ENCODE measurements at places on chromosomes 11 and 22.

DNA sequence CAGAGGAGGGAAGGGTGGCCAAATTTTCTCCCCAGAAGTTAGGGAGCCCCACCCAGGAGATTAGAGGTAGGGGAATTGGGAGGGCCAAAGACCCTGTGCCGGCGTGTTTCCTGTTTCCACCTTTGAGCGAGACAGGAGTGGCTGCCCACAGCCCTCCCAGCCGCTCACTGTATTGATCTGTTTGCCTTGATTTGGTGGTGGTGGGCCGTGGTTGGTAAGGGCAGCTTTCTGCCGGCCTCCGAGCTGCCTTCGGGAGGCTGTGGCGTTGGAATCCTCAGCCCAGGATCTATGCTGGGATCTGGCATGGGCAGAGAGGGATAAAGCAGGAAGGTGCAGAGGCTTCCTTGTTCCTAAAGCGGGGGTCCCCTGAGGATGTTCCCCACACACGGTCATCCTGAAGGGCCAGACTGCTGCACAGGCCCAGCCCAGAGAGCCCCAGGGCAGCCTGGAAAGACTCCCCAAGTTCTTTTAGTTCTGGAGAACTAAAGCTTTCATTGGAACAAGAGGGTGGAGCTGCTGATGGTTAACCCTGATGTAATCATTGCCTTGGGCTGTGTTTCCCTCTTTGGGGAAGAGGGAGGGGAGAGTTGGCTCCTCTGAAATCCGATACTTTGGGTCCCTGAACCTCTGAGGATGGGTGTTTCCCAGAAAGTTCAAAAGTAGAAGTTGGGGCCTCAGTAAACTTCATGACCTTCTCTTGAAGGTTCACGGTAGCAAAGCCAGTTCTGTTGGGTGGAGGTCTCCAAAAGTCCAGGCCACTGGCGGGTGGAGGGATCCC, 7.2 kb downstream of the FAM83F start:
- no peak for DNase-seq

GRCh38 chr11:119474682-119475596, 52.0 kb upstream of the THY1 start:
- DNase-seq, result peak; percentile 91

GRCh38 chr11:120121914-120122473, 15.9 kb downstream of the TRIM29 start:
- DNase-seq, result no peak

GRCh38 chr11:60085909-60086308, 2.6 kb upstream of the MS4A2 start:
- DNase-seq, result no peak

- no peak for DNase-seq
These were observed 30.8 kb downstream of the MRTFA start for GRCh38 chr22:40605761-40606160.

DNA sequence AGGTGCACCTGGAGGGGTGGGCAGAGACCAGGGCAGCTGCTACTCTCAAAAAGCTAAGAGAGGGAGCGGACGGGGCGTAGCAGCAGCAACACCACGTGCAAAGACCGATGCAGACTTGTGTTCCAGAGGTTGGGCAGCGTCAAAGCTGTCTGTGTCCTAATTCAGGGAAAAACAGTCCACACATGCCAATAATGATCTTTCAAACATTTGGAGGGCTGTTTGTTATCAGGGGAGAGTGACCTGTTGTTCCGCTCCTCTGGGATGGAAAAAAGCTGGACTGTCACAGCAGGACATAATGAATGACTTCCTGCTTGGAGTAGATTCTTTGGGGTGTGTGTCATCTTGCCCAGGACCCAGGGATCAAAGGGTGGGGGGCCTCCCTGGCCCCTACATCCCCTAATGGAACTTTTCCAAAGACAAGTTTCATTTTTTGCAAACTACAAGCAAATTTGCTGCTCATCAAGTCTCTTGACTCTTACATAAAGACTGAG, 6.2 kb upstream of the FBLN1 start:
- DNase-seq, result no peak

GRCh38 chr11:100808904-100809491, 121.9 kb downstream of the ARHGAP42 start:
- DNase-seq, result no peak

- DNase-seq, result no peak
These were observed 53.7 kb downstream of the DSCAML1 start for GRCh38 chr11:117743121-117743815.

DNA sequence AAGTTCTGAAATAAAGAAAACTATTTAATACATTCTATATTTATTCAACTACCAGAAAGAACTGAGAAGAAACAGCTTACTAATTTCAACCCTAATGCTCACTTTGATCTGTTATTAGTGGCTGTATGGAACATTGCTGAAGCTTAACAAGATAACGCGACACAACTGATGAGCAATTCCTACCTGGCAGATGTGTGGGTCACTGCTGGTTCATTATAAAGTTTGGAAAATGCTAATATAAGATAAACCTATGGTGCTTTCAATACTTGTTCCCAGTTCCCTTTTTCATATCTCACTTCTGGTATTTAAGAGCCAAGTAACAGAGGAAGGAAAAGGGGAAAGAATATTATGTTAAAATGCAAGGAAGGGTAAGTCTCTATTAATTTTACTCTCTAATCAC, 10.5 kb downstream of the CTSC start:
- DNase-seq, result no peak

DNA sequence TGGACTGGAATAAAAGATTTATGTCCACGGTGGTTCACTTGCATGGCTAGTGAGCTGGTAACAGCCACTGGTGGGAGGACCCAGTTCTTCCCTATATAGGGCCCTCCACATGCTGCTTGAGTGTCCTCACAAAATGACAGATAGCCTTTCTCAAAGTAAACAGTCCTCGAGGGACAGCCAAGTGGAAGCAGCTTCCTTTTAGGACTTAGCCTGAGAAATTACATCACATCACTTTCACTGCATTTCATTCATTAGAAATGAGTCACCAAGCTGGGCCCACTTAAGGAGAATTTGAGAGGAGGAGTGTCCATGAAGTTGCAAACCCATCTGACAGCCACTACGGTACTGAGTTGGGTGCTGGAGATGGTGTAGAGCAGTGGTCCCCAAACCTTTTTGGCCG, 7.0 kb downstream of the ISX start:
- no peak for DNase-seq

- DNase-seq, result no peak
These were observed 92.0 kb downstream of the TMPRSS5 start for GRCh38 chr11:113614097-113614496.

DNA sequence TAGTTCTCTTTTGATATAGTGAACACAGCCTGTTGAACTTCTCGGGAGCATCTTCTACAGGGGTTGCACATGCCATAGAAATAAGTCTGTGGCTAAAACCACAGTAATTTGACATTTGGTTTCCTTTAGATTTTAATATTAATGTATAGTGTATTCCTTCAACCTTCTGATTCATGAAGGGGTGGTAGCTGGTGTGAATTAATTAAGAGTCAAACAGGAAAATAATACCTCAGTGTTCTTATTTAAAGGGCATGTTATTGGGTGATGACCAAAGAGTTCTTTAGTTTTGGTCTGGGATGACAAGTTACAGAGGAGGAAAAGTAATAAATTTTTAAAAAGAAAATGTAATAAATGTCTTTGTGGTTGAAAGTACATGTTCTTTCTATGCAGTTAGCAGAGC, 86.8 kb downstream of the PDHX start:
- no peak for DNase-seq

DNA sequence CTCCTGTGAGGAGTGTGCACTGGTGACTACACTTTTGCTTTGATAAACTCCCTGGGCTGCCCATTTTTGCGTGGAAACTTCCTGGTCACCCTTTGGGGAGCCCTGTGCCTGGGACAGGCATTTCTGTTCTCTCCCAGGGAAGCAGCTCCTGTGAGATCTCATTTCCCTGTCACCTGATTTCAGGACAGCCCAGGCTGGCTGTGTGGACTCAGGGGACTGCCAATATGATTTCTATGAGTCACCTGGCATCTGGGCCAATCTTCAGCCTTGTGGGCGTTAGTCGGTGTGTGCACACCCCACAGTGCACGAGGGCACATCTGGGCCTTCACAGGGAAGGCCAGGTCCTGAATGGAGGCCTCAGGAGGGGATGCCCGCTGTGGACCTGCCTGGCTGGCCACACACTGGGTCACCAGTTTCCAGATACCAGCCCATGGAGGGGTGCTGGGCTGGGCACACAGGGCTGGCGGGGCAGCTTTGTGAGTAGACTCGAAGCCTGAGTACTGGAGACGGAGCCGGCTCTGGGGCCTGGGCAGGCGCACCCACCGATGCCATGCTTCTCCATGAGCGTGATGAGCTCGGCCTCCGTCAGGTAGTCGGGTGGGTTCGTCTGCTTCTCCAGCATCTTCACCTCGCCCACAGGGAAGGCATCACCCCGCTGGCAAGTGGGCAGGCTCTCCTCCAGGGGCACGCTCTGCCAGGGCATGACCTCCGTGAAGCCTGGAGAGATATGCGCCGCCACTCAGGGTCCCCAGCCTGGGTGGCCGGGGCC, 9.4 kb upstream of the PPM1F start:
- no peak for DNase-seq

DNA sequence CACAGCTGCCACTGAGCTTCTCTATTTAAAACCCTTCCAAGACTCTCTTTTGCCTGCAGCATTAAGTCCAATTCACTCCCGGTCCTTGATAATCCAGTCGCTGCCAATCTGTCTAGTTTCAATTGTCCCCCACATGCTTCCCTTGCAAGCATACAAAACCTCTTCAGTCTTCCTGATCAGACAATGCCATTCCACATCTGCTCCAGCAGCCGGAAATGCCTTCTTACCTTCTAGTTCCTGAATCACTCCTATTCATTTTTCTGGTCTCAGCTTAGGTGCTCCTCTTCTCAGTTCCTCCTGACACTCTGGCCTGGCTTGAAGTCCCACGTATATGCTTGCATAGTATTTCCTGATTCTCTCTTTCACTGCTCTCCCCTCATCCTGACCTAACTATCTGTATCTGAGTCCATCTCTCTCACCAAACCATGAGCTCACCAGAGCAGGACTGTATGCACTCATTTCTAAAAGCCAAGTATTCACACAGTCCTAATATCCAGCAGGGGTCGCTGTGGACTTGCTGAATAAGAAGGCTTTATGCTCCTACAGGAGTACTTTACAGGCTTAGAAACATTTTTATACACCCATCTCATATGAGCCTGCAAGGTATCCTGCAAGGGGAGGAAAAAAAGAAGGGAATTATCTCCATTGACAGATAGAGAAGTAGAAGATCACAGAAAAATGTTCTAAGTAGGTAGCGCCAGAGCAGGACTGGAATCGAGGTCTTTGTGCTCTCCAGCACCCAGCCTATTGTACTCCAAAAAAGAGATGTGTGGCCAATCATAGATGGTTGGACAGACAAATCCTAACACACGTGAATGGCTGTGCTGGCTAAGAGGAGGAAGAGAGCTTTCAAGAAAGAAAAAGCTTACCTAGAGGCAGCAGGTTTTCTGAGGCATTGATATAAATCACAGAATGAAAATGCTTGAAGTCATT, 19.2 kb downstream of the XRRA1 start:
- peak; percentile 66 for DNase-seq

DNA sequence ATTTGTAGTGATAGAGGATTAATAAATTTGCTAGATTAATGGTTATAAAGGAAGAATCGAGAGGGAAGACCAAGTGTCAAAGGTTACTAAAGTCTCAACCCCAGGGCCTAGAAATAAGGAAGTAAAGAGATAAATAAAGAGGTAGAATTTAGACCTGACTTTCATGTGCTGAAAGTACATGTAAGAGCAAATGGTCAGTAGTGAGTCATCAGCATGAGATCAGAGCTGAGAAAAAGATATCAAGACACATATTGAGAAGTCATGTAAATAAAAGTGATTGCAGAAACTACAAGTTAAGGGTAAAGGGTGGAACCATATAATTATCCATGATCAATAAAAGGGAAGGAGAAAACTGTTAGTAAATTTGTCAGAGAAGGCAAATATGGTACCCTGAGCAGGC, 1.4 kb upstream of the OR8B8 start:
- no peak for DNase-seq

DNA sequence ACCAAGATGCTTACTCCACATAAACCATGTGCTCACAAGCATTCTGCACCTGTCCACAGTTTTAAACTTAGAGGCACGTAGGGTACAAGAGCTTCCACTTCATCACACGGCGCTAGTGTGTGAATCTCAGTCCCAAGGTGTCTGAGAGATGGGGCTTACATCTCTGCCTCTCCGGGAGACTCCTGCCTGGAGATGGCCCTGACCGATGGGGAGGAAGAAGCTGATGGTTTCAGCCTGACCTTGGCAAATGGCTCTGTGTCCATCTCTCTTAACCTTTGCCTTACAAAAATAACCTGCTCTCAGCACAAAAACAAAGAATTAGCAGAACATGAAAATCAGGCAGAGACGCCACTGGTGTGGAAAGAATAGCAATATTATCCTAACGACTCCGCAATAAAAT, 559.3 kb upstream of the B3GAT1 start:
- peak; percentile 26 for DNase-seq

GRCh38 chr11:85167471-85167870, 459.7 kb downstream of the DLG2 start:
- DNase-seq, result no peak

GRCh38 chr11:8099291-8099899, 18.4 kb downstream of the TUB start:
- DNase-seq, result no peak

GRCh38 chr11:101436511-101437142, 147.2 kb downstream of the TRPC6 start:
- peak; percentile 74 for DNase-seq

- no peak for DNase-seq
These were observed 16.6 kb downstream of the ARHGEF17 start for GRCh38 chr11:73324665-73325035.

DNA sequence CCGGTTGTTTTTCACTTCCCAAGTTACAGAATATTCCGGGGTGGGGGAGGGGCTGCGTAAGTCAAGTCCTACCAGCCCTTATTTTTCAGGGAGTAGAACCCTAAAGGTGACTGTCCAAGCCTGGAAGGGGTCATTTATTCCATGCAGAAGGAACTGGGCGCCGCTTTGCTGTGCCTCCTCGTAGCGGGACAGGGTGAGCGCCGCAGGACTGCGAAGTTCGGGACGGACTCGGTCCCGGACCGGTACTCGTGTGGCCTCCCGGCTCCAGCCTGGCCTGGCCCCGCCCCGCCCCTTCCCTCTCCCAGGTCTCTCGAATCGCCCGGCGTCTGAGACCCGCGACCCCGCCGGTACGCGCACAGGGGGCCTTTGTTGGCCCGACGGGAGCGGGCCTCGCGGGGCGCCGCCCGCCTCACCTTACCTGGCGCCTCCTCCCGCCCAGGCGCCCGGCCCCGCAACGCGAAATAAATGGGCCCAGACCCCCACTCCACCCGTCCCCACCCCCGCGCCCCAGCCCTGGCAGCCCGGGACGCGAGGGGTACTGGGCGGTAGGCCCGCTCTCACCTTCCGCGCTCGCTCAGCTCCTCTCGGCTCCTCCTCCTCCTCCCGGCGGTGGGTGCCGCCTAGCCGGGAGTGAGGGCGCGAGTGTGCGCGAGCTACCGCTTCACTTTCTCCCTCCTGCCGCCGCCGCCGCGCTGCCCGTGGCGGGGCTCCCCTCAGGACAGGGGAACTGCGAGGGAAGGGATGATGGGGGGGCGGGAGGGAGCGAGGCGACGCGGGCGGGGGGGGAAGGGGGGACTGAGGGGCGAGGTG, 698 bp downstream of the PAK1 start:
- peak; percentile 81 for DNase-seq

DNA sequence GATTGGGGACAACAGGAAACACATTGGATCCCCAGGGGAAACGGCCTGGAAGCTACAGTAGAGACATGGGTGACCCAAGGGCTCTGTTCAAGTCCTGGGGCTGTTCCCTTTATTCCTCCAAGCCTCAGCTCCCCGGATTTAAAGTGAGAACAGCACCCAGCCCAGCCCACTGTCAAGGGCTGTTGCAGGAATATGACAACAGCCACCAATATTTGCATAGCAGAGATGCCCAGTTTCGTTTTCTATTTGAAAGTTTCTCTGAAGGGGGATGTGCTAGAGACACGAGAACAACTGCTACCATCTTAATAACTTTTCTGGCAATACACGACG, 81.1 kb upstream of the WNT7B start:
- no peak for DNase-seq

Measured in H1 (cell line).